ENCODE measurements at places on chromosomes 1 and 21.

- DNase-seq, result no peak
These were observed 6.7 kb downstream of the SPRR2E start for GRCh38 chr1:153087652-153088051.

- no peak for DNase-seq
These were observed 138.6 kb downstream of the LMX1A start for GRCh38 chr1:165217958-165218357.

GRCh38 chr1:198276241-198276640 is 119.4 kb downstream of the NEK7 start:
- no peak for DNase-seq

GRCh38 chr1:101497881-101498559 is 261.2 kb downstream of the S1PR1 start:
- DNase-seq, result no peak

DNA sequence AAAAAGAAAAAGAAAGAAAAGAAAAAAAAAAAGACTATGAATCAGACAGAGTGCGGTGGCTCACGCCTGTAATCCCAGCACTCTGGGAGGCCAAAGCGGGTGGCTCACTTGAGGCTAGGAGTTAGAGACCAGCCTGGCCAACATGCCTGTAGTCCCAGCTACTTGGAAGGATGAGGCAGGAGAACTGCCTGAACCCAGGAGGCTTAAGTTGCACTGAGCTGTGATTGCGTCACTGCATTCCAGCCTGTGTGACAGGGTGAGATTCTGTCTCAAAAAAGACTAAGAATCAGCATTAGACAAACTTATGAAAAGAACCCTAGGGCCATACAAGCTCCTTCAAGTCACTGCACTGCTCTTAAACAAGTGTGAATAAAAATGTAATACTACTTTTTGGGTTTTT is 16.9 kb downstream of the PSMB4 start:
- DNase-seq, result no peak

- no peak for DNase-seq
These were observed 10.2 kb downstream of the DDI2 start for GRCh38 chr1:15627343-15627988.

DNA sequence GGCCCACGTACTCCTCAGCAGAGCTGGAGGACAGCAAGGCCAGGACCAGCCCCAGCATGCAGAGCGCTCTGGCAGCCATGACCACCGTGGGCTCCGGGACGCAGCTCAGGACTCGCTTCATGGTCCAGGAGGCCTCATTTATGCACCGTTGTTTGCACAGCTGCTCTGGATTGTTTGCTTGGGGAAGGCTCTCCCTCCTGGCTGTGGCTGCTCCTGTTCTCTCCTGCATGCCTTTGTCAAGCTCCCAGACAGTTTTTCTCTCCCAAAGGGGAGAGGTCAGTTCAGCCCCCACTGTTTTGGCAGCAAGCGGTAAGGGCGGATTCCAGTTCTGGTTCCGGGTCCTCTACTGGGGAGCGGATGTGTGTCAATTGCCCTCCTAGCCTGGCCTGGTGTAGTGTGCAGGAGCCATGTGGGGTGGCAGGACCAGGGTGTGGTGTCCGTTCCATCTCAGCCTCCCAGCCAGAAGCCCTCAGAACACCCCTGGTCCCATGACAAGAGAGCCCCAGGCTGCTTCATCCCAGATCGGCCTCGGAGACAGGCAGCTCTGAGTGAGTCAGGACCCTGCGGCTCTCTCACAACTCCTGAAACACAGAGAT is at the start of gene TFF3:
Gene TFF3, minus strand, starts transcription at position 114 of the 596 bp plus-strand sequence. Its CDS starts 35 bp downstream, at position 79.
- no peak for DNase-seq

- no peak for DNase-seq
These were observed at the start of gene PGLYRP3 for GRCh38 chr1:153312570-153313186. Gene PGLYRP3, minus strand, starts transcription at chr1:153312952. Its CDS starts 2,287 bp downstream, at chr1:153310665.

DNA sequence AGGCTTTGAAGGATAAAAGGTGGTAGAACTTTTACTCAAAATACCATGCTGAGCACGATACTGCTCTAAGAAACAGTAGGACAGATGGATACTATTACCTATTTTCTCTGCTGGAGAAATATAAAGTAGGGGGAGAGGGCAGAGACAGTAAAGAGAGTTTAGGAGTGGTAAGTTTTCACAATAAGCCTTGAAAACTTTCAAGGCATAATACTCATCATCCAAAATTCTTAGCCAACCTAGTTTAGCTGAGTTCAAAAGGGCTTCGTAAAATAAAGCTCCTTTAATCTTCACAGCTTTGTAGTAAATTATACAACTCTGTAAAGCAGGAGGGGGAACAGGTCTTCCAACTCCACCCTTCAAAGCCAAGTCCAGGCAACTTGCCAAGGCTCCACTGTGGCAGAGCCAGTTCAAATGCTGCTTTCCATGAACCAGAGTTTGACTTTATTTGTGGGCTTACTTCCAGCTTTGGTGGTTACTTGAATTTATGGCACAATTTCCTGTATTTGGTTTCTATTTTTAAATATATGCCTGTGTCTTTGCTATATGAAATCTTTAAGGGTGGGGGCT is 15.5 kb downstream of the TEX38 start:
- DNase-seq, result no peak

- DNase-seq, result no peak
These were observed 82.4 kb downstream of the SMYD2 start for GRCh38 chr1:214363386-214363785.

DNA sequence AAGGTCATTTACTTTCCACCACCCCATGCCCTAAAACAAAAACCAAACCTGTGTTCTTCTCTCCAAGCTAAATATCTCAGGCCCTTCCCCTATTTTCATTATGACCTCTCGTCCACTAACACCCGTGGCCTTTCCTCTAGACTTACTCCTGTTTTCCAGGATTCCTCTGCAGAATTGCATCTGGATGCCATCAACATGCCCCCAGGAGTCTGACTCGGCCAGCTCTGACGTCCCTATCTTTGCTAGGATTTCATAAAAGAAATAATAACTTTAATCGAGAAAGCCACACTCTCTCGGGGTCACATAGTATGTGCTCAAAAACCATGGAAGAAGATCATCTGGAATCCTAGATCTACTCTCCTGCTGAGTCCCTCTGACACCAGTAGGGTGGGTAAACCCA is 13.5 kb downstream of the FAM89A start:
- DNase-seq, result no peak

DNA sequence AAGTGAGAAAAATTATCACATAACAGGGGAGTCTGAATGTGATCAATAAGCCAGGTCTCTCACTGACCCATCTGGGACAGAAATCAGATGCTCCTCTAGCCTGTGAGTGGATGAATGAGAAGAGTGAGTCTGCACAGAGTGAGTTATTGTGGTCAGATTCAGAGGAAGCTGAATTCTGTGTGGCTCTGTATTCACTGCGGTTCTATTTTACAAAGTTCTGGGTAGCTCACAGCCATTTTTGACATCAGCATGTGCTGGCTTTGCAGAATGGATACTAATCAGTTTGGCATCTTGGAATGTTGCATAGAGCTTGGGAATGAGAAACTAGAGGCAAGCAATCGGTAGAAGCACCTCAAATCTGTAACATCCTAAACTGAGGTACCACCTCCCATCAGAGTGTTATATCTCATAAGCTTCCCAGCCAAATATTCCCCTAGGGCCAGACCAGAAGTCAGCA is 3.8 kb downstream of the COLGALT2 start:
- DNase-seq, result no peak

- DNase-seq, result no peak
These were observed 38.8 kb upstream of the RASAL2 start for GRCh38 chr1:178055093-178055492.

- no peak for DNase-seq
These were observed 6.5 kb upstream of the SDHB start for GRCh38 chr1:17060306-17060749.

- no peak for DNase-seq
These were observed 8.7 kb downstream of the WNT3A start for GRCh38 chr1:228015276-228016180.

DNA sequence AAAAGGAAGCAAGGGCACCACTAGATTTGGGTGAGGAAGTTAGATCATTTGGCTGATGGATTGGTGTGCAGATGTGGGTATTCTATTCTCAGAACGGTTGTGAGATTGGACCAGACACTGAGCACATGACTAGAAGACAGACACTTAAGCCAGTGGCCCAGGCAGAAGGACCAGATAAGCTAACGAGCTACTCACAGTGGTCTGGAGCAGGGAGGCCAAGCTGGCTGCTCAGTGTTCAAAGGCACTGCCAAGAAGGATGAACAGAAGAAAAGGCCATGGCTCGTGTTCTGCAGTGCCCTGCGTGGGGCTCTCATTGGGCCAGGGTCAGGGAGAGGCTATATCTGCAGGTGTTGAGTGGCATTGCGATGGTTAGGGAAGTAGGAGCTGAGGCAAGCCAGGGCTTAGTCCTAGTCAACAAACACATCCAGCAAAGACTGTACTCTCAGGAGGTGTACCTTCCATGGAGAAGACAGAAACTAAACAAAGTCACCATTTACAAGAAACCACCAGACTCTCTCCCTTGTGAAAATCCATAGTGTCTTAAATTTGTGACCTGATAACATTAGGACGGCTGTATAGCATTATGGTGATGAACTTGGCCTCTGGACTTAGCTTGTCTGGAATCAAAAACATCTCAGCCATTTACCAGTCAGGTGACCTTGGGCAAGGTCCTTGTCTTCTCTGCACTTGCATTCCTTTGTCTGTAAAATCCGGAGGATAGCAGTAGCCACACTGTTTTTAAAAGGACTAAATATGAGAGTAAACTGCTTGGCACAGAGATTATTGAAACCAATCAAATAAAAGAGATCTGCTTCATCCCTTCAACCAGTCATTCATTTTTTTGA is 274.5 kb downstream of the SIPA1L2 start:
- no peak for DNase-seq

DNA sequence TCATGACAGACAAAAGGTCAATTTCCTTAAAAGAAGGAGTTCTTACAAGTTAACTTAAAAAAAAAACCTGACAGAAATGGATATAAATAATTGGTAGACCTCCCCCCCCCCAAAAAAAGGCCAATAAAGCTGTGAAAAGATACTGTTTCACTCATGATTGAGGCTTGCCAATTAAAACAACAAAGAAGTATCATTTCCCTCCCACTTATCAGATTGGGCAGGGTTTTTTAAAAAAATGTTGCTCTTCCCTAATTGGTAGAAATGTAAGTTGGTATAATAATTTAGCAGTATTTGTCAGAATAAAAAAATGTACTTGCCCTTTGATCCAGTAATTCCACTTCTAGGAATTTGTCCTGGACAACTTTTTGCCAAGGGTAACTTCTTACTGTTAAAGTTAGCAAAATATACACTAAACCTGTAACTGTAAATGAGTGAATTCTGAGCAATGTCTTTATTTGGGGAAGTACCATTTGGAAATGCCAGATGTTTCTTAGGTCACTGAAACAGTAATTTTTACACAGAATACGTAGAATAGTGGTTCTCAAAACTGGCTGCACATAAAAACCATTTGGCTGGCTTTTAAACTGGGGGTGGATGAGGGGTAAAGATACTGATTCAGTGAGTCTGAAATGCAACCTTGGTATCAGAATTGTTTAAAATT is 17.5 kb downstream of the RNF2 start:
- no peak for DNase-seq

- no peak for DNase-seq
These were observed 3.9 kb downstream of the NEGR1 start for GRCh38 chr1:72278461-72278860.

GRCh38 chr1:15033264-15033663 is 120.3 kb upstream of the TMEM51 start:
- DNase-seq, result no peak

DNA sequence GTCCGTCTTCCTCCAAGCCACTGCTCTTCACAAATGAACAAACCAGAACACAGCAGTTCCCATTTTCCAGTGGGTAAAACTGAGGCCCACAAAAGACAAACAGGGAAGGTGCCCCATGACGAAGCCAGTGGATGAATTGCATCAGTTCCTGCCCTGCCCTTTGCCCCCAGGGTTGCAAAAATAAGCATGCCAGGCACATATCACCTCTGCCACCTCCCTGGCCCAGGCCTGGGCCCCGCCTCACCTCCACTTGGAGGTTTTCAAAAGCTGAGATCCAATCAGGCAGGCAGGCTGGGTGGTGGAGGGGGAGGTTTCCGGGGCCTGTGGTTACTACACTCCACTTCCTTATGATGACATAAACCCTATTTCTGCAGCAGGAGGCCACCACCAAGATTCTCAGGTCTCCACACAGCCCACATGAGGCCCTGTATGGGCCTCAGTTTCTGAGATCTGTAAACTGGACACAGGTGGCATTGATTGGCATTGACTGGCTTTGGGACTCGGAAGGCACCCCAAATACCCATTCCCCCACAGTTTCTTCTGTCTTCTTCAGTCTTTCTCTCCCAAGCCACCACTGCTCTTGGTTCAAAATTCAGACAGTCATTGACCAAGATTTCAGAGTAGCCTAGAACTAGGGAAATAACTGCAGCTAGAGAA is 4.1 kb downstream of the KIF21B start:
- peak; percentile 87 for DNase-seq

GRCh38 chr1:156081917-156082308 is 352 bp downstream of the MEX3A start:
- DNase-seq, result no peak

GRCh38 chr21:42614811-42615351 is 38.5 kb upstream of the PDE9A start:
- no peak for DNase-seq

GRCh38 chr1:230883967-230884366 is 15.6 kb upstream of the C1orf198 start:
- DNase-seq, result no peak

DNA sequence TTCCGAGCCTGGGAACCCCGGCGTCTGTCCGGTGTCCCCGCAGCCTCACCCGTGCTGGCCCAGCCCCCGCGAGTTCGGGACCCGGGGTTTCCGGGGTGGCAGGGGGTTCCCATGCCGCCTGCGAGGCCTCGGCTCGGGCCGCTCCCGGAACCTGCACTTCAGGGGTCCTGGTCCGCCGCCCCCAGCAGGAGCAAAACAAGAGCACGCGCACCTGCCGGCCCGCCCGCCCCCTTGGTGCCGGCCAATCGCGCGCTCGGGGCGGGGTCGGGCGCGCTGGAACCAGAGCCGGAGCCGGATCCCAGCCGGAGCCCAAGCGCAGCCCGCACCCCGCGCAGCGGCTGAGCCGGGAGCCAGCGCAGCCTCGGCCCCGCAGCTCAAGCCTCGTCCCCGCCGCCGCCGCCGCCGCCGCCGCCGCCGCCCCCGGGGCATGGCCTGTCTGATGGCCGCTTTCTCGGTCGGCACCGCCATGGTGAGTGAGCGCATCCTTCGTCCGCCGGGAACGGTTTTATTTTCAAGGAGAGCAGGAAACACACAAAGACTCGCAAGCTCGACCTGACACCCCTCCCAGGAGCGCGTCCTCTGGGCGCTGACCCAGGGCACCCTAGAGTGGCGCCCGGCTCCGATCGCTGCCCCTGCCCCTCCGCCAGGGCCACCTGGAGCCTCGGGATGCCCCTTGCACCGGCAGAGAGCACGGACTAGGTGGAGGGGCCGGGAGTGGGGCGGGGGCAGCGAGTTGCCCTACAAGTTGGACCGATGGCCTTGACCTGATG is at the start of gene ABCG1:
Gene ABCG1, plus strand, starts transcription at position 305 of the 770 bp plus-strand sequence. Its CDS starts 123 bp downstream, at position 428.
- DNase-seq, result no peak

Measured in stimulated activated CD8-positive, alpha-beta memory T cell treated with anti-CD3 and anti-CD28 coated beads, Interleukin-15, amount 100 ng/mL, for 4 hours (primary cell).